ENCODE measurements at places on chromosomes 2 and 18.
A peak's percentile ranks its signal among the peaks of the same experiment; 100 is the strongest.

DNA sequence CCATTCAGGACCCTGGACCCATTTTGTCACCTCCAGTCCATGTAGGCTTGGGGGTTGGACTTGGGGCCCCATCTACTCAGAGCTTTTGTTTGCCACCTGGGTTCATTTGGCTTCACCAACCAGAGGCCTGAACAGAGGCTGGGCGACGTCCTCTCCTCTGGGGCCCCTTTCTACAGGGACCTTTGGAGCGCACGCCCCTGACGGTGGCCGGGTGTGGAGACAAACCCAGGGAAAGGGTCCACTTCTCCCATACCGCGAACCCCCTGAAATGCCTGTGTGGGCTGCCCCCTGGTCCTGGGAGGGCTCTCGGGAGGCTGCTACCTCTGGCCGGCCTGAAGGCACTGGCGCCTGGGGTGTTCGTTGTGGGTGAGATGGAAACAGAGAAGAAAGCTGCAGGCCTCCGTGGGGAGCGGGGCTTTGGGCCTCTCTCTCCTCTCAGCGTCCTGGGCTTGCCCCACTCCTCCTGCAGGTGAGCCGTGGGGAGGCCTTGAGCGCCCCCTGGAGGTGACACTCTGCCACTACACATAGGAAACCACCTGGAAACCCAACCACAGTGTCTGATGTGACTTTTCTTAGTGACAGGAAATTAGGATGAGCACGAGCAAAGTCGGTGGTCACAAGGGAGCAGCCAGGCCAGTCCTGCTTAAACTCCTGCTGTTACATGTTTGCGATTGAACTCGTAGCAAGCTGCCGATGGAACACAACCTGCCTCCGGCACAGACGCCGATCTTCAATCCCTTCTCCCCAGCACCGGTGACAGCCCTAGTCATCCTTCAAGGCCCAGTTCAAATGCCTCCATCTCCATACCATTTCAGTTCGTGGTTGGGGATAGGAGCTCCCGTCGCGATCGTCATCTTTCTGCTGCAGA is 12.0 kb upstream of the NTSR2 start:
- DNase-seq = peak; percentile 37

GRCh38 chr2:120531863-120532600 is 186.1 kb downstream of the INHBB start:
- DNase-seq = no peak

- no peak for DNase-seq
Observed at GRCh38 chr2:208142240-208142924, 3.6 kb downstream of the CRYGB start.

GRCh38 chr2:152560166-152560565 is 157.1 kb downstream of the PRPF40A start:
- DNase-seq = no peak

DNA sequence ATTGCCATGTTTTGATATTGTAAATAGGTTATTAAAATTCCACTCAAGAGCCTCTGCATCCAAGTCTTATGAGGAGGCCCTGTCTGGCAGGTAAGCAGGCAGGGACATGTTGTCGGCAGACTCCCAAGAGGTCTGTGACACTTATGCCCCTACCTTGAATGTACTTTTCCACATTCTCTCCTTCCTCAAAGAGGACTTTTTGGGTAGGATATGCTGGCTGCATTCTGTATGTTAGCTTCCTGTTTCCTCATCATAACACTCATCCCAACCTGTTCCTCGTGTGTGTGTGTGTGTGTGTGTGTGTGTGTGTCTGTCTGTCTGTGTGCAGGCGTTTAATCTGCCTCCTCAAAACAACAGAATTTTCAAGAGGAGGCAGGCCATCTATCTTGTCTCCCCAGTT is 75.3 kb downstream of the USP40 start:
- no peak for DNase-seq

DNA sequence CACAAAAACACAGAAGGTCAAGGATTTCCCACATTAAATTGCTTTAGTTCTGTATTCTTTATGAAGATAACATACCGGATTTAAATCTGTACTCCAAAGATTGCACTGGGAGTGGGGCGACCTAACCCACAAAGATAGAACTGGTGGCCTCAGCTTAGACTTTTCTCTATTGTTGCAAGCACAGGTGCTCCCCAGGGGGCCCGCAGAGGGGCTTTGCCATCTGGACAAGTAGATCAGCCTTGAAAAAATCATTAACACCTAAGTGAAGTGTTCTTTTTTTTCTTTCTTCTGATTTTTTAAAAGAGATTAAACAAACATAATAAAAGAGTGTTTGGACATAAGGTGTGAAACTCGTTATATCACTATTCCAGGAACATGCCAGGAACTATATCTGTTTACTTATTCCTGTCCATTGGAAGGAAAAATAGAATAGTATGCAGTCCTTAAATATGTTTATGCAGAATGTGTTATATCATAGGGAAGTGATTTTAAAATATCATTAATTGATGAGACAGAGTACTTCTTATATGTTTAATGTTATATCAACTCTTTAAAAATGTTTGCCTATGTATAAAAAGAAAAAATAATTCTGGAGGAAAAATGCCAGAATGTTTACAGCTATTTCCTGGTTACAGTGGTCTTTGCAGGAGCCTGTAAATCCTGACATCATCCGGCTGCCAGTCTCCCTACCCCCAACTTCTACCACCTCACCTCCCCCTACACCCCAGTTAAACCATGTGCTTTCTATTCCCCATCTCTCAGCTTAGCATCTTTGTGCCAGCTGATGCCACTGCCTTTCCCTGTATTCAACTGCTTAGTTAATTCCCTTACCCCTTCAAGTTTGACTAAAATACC is 679.2 kb downstream of the CNTNAP5 start:
- DNase-seq = no peak

DNA sequence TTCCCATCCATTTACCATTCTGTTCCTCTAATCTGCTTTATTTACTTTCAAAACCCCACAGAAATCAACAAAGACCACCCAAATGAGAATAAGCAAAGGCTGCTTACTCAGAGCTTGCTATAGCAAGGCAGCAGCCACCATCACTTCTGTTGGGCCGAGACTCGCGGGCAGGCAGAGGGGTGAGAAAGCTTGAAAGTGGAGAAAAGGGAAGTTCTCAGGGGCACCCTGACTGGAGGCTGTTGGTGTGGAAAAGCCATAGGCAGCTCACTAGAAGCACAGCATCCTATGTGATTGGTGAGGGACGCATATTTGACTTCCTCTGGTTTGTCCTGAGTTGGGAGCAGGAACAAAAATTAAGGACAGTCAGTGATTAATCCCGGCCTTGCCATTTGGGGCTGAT is 269.7 kb upstream of the THSD7B start:
- DNase-seq = no peak

DNA sequence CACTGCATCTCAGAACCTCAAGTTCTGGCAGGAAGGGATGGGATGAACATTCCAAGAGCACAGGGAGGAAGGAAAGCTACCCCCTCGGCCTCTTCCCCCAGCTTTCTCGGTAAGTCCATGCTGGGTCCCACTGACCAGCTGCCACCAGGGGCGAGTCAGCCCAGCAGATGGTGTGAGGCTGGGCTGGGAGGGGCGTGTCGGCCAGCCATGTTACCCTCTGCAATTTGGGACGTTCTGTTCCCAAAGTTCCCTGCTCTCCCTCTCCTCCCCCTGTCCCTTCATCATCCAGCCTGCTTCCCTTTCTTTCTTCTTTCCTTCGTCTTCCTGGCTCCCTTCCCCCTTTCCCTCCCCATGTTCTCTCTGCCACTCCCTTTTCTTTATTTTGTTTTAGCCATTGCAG is 74.3 kb upstream of the TNP1 start:
- no peak for DNase-seq

- DNase-seq = no peak
Observed at GRCh38 chr18:44750774-44751173, 70.1 kb downstream of the SETBP1 start.

- DNase-seq = no peak
Observed at GRCh38 chr2:140117386-140117785, 1337.2 kb upstream of the NXPH2 start.

GRCh38 chr2:165369131-165369897 is 100.2 kb upstream of the CSRNP3 start:
- no peak for DNase-seq

DNA sequence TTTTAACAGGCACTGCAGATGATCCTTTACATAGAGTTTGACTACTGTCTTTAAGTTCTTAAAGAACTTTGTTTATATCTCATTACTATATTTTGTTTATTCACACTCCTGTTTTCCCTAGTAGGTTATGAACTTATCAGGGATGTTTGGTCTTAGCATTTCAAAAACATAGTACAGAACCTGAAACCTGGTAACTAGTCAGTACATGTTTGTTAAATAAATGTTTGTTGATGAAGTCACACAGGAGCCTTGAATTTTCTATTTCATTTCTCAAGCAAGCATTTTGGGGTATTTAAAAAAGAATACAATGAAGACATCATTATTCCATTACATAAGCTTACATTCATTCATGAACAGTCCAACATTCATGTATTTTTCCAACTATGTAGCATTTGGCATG is 280.3 kb upstream of the ZSWIM2 start:
- DNase-seq = no peak

- no peak for DNase-seq
Observed at GRCh38 chr2:111897924-111898702, at the start of gene MERTK. TSS of gene MERTK (plus strand) at chr2:111898607. CDS start at chr2:111898736, 129 bp downstream.

DNA sequence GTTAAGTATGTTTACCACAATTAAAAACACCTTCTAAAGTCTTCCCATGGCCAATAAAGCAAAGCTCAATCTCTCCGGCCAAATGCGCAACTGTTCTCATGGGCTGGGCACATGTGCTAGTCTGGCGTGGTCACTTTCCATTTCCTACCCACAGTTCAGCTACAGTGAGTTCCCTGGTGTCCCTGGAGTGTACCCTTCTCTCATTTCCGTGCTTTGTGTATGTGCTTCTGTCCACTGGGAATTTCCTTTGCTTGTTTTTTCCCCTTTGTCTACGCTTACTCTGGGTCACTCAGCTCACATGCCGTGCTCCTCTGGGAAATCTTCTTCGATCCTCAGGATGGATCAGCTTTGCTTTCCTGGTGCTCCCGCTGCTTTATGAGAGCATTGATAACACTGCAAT is 69.6 kb upstream of the GYPC start:
- no peak for DNase-seq

- DNase-seq = no peak
Observed at GRCh38 chr2:157836531-157836930, 39.6 kb downstream of the ACVR1 start.

DNA sequence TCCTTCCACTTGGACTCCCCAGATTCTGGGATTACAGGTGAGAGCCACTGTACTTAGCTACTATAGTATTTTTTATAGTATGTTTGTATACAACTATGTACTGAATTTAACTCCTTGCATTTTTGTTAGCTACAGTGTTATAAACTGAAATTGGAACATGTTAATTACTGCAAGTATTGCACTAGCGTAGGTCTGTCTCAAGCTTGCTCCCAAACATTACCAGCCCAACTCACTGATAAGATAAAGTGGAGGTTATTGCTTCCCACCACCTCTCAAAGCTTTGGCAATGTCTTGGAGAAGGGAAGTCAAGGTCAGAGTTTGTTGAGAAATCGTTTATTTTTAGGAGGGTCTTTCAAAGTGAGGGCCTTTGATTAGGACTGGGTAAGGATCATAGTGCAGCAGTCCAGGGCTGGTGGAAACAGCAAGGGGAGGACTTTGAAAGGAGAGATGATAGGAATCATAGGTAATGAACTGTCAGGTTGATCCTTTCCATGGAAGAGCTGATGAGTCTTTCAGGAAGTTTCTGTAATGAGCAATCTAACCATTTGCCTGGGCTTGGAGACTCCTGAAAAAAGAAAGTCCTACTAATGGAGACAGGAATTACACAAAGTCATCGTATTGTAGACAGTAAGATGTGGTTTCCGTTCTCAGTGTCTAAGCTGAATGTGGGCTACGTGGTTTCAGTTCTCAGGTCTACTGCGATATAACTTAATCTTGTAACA is 257.1 kb downstream of the MYO3B start:
- DNase-seq = no peak
